ENCODE measurements at places on chromosomes 1 and 21.

GRCh38 chr1:238177351-238177750, 286.6 kb upstream of the ZP4 start:
- no peak for DNase-seq

DNA sequence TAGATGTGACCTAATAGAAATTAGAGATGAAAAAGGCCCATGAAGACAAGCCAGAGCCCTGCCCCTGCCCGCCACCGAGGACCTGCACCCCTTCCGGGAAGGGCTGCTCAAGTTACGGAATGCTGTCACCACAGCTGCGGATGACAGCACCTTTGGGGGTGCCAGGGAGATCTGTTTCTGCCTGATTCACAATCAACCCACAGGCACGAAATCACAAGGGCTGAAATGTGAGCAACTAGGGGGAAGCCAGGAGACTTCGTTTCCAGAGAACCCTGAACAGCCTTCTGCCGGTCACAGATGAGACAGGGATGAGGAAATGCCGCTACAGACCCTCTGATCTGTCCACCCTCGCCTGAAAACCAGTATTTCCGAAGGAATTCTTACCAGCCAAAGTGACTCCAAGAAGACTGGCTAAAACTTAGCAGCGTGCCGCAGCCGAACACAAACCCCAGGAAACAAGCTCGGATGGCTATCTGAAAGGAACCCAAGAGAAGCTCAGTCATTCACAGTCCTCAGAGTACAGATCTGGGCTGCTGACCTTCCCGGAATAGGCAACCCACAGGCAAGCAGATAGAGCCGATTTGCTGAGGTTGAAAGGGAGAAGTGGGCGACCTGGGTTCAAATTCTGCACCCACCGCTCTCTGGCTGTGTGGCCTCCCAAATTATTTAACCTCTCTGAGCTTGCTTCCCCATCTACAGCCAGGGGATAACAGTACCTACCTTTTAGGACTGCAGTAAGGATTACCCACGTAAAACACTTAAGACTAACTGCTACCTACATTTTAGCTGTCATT, 1.1 kb downstream of the ICMT start:
- peak; percentile 42 for DNase-seq

GRCh38 chr1:93878501-93878888, 511 bp downstream of the DNTTIP2 start:
- peak; percentile 38 for DNase-seq

GRCh38 chr1:19797827-19798226, 1.9 kb downstream of the TMCO4 start:
- DNase-seq = no peak

DNA sequence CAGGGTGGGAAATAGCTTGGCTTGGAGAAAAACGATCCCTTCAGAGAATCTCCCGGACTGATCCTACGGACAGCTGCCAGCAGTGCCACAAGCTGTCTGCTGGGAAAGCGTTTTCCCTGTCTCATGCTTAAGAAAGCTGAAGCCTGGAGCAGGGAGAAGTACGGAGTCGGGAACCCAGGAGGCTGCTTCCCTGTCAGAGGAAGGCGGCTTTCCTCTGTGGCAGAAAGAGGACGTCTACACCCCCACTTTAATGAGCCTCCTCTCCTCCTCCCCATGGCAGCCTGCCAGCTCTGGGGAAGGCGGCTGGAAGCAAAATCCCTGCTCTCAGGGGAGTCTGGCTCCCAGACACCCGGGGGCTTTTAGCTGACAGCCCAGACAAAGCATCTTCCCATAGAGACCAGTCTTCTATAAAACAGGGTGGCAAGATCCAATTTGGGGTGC, 7.3 kb downstream of the KIF21B start:
- DNase-seq = peak; percentile 26

GRCh38 chr1:16921391-16922185, at the start of gene CROCC:
TSS of gene CROCC (plus strand) at chr1:16921931. CDS start at chr1:16922019, 88 bp downstream.
- DNase-seq = no peak

- DNase-seq = peak; percentile 30
These were observed 26.9 kb downstream of the SPATA46 start for GRCh38 chr1:162349635-162350330.

GRCh38 chr1:5747426-5748285, 244.6 kb downstream of the NPHP4 start:
- DNase-seq = no peak

DNA sequence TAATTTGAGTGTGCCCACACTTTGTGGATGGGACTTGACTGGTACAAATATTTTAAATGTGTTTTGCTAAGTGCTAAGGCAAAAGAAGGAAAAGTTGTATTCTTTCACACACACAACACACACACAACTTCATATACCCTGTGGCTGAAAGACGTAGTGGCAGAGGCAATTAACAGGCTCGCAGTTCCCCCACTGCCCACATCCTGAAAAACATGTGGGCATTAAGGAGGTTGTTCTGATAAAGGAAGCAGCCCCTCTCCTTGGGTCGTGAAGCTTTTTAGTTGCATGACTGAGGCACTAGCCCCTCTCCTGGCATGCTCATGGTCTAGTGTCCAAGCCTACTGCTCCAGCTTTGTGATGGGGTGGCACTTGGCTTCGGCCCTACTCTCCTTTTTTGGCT, 14.3 kb upstream of the ADAM30 start:
- DNase-seq = no peak

- DNase-seq = no peak
These were observed 12.8 kb downstream of the CADM3 start for GRCh38 chr1:159184201-159184600.

DNA sequence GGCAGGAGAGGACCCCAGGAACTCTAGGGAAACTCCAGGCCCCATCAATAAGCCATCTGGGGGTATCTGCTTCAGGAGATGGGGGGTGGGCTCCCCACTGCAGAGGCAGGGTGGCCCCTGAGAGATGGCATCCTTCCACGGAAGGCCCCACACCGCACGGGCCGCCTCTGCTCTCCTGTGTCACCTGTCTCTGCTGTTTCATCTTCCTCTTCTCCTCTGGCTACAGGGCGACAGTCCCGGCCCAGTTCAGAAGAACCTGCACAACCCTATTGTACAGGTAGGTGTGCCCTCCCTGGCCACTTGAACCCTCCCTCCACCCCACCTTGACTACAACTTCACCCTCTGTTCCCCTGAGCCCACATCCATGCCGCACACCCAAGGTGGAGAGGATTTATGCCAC, 90.2 kb upstream of the TMEM51 start:
- no peak for DNase-seq

- DNase-seq = no peak
These were observed 105.7 kb upstream of the USP24 start for GRCh38 chr1:55320891-55321290.

- no peak for DNase-seq
These were observed 7.3 kb downstream of the UAP1 start for GRCh38 chr1:162568802-162569201.

DNA sequence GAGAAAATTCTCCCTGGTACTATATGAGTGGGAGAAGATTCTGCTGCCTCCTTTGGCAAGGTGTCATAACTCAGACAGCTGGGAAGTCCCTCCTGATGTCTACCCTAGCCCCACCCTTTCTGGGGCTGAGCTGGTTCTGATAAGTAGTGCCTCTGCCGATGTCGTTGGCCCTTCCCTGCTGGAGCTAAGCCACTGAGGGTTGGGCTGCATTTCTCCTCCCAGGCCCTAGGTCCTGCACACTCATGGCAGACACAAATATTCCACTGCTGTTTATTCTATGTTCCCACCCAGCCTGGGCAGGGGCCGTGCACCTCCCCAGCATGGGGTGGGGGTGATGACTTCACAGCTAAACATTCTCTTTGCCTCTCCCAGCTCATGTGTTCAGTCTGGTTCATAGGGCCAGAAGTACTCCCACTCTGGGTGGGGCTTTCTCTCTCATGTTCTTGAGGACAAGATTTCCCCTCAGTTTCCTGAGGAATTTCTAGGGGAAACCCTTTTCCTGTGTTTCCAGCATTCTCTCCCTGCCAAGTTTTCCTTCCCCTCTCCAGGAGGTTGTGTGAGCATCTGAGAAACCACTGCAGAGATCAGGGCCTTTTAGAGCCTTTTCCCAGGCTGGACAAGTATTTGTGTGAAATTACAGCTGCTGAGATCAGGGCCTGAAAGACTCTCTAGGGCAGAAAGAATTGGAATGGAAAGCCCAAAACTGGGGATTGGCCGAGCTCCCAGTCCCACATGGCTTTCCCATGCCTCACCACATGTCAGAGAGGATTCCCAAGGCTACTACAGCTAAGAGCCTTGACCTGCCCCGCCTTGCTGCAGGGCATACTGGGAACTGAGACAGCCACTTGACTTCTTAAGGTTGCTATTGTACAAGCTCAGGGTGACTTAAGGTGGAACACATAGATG, 66.2 kb downstream of the ATP2B4 start:
- DNase-seq = peak; percentile 61

GRCh38 chr1:230242326-230242725, 175.3 kb downstream of the GALNT2 start:
- DNase-seq = no peak

DNA sequence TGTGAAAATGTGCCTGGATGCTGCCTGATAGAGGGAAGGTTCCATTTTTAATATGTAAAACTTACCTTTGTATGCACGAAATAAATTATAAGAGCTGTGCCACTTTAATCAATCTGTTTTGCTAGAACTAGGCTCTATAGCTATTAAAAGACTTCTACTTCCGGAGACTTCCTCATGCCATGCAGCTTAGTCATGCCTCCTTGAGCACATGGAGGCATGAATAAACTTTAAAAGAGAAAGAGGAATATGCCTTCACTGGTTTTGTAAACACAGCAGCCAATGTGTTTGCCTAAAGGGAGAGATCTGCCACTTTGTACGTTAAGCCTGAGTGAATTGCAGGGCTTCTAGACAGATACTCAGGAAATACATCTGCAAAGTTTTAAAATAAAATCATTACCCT, 604.6 kb downstream of the LRRIQ3 start:
- peak; percentile 11 for DNase-seq

- DNase-seq = no peak
These were observed 10.4 kb upstream of the HOOK1 start for GRCh38 chr1:59804301-59804700.

- no peak for DNase-seq
These were observed 94.7 kb downstream of the SIK1 start for GRCh38 chr21:43331962-43332828.

DNA sequence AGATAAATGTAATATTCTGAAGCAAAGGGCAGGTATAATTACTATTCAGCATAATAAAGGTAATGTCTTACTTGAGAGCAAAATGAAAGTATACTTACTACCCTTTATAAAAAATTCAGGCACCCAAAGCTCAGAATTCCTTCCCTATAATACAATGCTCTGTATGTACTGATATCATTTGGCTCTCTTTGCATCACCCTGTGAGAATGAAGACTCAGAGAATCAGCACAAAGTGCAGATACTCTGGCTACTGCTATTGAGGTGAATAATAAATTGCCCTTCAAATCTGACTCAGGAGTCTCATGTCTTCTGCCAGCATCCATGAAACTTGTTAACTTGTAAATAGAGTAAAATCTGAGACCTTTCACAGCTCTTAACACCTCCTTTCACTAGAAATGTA, 108.5 kb upstream of the KCTD3 start:
- no peak for DNase-seq

- no peak for DNase-seq
These were observed 30.4 kb upstream of the ARHGEF16 start for GRCh38 chr1:3423896-3424611.

DNA sequence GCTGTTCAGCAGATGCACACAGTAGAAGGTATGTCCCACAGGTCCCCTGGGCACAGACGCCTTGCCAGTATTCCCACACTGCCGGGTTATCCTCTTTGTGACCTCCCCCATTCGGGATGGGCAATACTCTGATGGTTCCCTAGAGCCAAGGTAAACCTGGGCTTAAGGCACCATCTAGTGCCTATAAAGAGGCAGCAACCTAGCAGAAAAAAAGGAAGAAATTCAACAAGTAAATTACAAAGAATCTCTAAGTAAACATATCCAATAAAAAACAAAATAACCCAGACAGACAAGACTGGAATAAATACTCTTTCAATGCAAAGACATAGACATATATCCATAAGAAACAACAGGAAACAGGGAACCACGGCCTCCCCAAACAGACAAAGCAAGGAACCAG, 39.4 kb downstream of the HSF2BP start:
- DNase-seq = no peak

DNA sequence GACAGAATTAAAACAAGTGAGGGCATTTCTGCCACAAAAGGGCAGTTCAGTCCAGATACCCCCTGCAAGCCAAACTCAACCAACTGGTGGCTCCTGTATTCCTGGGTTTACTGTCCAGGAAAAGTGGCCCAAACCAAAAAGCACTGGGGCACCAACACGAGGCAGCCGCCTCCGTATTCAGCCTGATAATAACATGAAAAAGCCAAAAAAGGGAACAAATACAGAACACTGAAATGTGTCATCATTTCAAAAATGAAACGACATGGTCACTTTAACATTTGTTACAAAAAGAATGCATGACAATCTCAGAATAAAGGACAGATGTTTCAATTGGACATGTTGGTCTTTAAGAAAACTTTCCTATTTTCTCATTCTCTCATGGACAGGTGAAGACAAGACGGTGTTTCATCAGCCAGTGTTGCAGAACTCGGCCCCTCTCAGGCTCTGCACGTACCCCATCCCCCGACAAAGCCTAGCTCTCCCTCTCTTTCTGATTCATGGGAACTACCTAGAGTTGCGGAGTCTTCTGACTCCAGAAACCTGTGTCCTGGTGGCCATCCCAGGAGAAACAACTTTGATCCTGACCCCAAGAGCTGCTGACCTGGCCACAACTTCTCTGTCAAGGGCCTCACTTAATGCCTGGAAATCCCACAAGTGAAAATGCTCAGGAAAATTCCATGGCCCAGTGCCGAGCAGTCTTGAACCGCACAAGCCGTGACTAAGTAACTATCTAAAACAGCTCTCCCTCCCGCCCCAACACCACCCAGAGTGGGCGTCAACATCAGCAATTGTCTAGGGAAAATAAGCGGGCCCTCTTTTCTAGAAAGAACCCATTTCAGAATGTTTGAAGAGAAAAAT, 27.1 kb downstream of the ZBTB17 start:
- DNase-seq = peak; percentile 62

DNA sequence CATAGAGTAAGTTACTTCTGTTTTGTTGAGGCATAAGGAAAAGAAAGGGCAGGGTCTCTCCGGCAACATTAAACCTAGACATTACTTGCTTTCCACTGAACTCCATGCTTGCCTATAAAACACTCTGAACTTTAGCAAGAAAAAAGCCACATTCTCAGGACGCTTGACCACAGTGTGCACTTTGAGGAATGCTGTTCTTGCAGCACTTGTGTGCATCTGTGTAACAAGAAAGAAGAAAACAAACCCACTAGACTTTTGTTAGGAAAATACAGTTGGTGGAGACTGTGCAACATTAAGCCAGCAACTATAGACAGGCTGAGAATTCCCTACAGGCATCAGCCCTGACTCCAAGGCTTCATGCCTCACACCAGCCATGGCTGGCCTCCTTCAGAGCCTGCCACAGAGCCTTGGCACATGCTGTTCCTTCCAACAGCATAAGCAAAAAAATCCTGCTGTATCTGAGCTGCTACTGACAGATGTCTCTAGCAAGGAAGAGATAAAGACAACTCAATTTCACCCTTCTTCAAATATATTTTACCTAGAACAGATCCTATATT, 5.8 kb downstream of the PDZK1 start:
- no peak for DNase-seq

Data from SW480 (cell line).